ENCODE measurements at places on chromosomes 3 and 15.
A peak's percentile ranks its signal among the peaks of the same experiment; 100 is the strongest.

DNA sequence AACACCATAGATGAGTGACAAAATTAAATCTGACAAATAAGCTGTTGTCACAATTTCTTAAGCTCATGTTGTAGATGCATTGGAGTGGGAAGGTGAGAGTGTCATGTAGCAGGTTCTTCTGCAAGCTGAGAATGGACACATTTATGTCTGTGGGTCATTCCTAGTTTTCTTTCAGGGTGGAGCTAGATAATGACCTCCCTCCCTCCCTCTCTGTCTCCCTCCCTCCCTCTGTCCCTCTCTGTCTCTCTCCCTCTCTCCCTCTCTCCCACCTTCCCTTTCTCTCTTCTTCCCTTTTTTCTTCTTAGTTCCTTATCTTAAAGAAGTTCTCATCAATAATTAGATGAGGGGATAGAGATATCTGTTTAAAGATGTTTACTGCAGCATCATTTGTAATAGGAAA is 36.0 kb downstream of the PXYLP1 start:
- no peak for DNase-seq

- no peak for DNase-seq
Measured at GRCh38 chr15:78629031-78629715, 8.4 kb upstream of the CHRNA3 start.

- DNase-seq, result no peak
Measured at GRCh38 chr3:146326875-146327543, 76.1 kb upstream of the PLSCR4 start.

DNA sequence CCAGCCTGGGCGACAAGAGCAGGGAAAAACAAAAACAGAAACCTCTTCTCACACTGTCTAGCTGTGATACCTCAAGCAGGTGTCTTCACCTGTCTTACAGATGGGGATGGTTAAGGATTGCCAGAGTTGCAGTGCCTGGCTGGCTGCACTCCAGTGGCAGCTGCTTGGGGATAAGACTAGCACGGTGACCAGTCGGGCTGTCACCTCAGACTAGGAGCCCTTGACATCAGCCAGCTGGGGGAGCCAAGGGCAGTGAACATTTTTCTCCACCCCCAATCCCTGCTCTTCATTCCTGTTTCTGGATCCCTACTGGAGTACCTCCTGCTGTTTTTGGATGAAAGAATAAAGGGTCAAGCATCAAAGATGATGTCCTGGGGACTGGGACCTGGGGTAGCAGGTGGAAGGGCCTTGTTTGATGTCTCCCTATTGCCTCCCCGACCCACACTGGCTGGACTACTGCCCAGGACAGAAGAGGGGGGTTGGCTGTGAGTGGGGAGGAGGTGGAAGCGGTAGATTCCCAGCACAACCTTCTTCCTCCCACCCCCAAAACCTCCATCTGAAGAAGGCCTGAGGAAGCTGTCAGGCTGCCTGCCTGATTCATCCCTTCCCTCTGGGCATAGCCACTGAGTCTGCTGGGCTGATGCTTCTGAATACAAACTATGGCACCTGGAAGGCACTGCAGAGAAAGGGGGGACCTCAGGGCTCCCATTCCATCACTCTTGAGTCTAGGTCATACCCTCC is 7.0 kb upstream of the CPNE9 start:
- no peak for DNase-seq

GRCh38 chr15:74373731-74374647 is 6.5 kb upstream of the CYP11A1 start:
- peak; percentile 91 for DNase-seq

DNA sequence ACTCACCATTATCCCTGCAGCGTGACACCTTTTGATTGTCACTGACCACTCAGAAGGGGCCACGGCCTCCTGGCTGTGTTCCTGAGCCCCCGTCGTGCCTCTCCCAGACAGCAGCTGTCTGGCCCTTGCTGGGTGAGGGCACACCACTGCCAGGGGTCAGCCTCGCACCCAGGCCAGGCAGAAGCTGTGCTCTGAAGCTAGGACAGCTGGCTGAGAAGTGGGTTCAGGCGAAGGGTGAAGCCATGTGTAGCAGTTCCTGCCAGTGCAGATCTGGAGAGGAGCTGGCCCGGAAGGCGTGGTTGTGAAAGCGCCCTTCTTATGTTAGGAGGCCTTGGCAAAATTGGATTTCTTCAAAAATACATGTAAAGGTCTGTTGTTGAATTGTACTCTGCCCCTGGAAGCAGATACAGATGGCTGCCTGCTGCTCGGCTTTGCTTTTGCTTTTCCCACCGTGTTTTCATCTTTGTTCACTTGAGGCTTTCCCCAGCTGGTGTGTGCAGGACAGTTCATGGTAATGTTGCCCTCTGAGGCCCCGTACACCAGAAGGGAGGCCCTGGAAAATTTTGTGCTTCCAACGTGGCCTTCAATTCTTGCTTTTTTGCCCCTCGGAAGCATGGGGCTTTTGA is 49.1 kb downstream of the KLHL25 start:
- DNase-seq, result no peak

GRCh38 chr3:183879243-183879642 is 5.4 kb downstream of the PARL start:
- DNase-seq, result no peak

GRCh38 chr3:15923640-15924405 is 126.0 kb upstream of the ANKRD28 start:
- DNase-seq, result no peak

DNA sequence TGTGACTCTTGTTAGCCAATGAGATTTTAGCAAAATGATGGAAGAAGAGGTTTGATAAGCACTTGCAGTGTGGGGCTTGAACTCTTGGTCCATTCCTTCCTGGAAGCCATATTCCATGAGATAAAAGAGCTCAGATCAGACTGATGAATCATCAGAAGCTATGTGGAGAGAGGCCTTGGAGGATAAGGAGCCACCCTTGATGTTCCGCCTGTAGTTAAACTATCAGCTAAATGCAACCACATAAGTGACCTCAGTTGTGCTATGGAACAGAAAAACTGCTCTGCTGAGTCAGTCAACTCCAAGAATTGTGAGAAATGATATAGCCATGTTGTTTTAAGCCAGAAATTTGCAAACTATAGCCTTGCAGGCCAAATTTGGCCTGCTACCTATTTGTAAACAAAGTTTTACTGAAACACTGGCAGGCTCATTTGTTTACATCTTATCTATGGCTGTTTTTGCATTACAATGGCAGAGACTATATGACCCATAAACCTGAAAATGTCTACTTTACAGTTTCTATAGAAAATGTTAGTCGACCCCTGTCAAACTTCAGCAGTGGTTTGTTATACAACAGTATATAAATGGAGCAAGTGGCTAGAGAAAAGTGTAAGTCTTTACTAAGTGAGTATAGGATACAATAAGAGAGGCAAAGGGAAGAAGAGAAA is 27.6 kb upstream of the GAP43 start:
- DNase-seq, result no peak

All from posterior cingulate gyrus (tissue), 11 donors.